ENCODE measurements at places on chromosomes 5 and 9. TPM values are rescaled to one million over a fixed set of nuclear protein-coding genes. Genes with fewer than 3 reads are reported as not detected.

GRCh38 chr9:90219548-90220118 is 423.0 kb downstream of the DIRAS2 start:
- no peak overlapping the region for H3K27ac ChIP-seq
- no peaks in the 10 kb centered on the region for H3K27me3 ChIP-seq
- H3K4me1 ChIP-seq: no peaks in the 10 kb centered on the region
- H3K36me3 ChIP-seq: no peaks in the 10 kb centered on the region
- no peak overlapping the region for H3K4me3 ChIP-seq

DNA sequence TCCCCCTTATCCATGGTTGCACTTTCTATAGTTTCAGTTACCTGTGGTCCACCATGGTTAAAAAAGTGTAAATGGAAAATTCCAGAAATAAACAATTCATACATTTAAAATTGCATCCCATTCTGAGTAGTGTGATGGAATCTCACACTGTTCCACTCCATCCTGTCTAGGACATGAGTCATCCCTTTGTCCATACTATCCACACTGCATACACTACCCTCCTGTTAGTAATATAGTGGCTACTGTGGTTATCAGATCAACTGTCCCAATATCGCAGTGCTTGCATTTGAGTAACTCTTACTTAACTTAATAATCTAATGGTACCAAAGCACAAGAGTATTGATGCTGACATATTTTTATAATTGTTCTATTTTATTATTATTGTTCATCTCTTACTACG is 100.7 kb downstream of the RAB3C start:
- H3K4me3 ChIP-seq: no peak overlapping the region
- H3K27ac ChIP-seq: no peak overlapping the region
- no peaks in the 10 kb centered on the region for H3K27me3 ChIP-seq
- H3K4me1 ChIP-seq: no peaks in the 10 kb centered on the region
- DNase-seq: no peak

DNA sequence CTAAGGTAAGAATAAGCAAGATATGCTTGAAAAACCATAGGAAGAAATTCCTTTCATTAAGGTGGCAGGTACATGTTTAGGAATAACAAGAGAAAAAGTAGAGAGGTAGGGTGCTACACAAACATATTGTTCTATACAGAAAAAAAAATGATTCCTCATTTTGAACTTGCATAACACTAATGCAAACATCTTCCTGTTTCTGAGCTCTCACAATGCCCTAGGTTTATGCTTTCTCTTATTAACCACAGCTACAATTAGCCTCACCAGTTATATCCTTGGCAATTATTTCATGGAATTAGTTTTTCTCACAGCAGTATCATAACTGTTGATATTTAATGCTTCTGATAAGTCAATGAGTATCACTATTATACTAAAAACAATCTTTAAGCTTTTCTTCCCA is 20.7 kb downstream of the CEMIP2 start:
- H3K4me3 ChIP-seq: no peak overlapping the region
- peaks cover 5% of the 10 kb centered on the region for H3K4me1 ChIP-seq
- no peaks in the 10 kb centered on the region for H3K27me3 ChIP-seq
- H3K36me3 ChIP-seq: peaks cover 73% of the 10 kb centered on the region
- DNase-seq: no peak

- peaks cover 4% of the 10 kb centered on the region for H3K4me1 ChIP-seq
- H3K27me3 ChIP-seq: no peaks in the 10 kb centered on the region
- H3K36me3 ChIP-seq: no peaks in the 10 kb centered on the region
- H3K4me3 ChIP-seq: no peak overlapping the region
These were observed 23.0 kb downstream of the FRRS1L start for GRCh38 chr9:109143881-109144562.

- no peak overlapping the region for H3K27ac ChIP-seq
- no peaks in the 10 kb centered on the region for H3K4me1 ChIP-seq
- DNase-seq: no peak
- no peaks in the 10 kb centered on the region for H3K27me3 ChIP-seq
- H3K36me3 ChIP-seq: no peaks in the 10 kb centered on the region
- H3K4me3 ChIP-seq: no peak overlapping the region
These were observed 73.1 kb downstream of the ARHGAP26 start for GRCh38 chr5:142842994-142843905.

DNA sequence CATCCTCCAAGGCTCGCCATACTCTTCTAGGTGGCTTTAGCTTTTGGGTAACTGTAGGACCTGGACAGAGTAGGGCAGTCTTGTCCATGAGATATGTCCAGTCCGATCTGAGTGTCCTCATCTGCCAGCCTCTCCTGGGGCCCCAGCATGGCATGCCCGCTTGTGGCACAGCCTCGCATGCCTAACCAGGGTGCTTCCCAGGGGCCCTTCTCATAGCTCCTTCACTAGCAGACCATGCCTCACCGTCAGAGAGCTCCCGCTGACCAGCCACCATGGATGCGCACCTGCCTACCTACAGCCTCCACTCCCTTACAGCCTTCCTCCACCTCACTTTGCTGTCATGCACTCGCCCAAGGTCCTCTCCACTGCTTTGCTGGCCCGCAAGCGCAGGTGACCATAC is 60.6 kb upstream of the FNIP1 start:
- no peaks in the 10 kb centered on the region for H3K4me1 ChIP-seq
- H3K27me3 ChIP-seq: no peaks in the 10 kb centered on the region
- H3K4me3 ChIP-seq: no peak overlapping the region
- no peaks in the 10 kb centered on the region for H3K36me3 ChIP-seq
- no peak for DNase-seq

- H3K27me3 ChIP-seq: no peaks in the 10 kb centered on the region
- H3K27ac ChIP-seq: peak overlapping the region; percentile 97
- H3K36me3 ChIP-seq: peaks cover 2% of the 10 kb centered on the region
- peak overlapping the region; percentile 91 for H3K4me3 ChIP-seq
- H3K4me1 ChIP-seq: peaks cover 87% of the 10 kb centered on the region
These were observed 2.0 kb downstream of the CYFIP2 start for GRCh38 chr5:157267761-157268480.

The F2RL2 gene
- not detected for total RNA-seq

GRCh38 chr5:112529525-112529924 is 110.4 kb upstream of the EPB41L4A start:
- H3K4me3 ChIP-seq: no peak overlapping the region
- no peak overlapping the region for H3K27ac ChIP-seq
- no peak for DNase-seq
- no peaks in the 10 kb centered on the region for H3K36me3 ChIP-seq
- H3K4me1 ChIP-seq: no peaks in the 10 kb centered on the region

The CTXN3 gene
- total RNA-seq: not detected

GRCh38 chr5:9653811-9654210 is 23.7 kb upstream of the TAS2R1 start:
- H3K4me3 ChIP-seq: no peak overlapping the region
- H3K27ac ChIP-seq: no peak overlapping the region
- no peak for DNase-seq
- H3K4me1 ChIP-seq: no peaks in the 10 kb centered on the region
- H3K36me3 ChIP-seq: no peaks in the 10 kb centered on the region

DNA sequence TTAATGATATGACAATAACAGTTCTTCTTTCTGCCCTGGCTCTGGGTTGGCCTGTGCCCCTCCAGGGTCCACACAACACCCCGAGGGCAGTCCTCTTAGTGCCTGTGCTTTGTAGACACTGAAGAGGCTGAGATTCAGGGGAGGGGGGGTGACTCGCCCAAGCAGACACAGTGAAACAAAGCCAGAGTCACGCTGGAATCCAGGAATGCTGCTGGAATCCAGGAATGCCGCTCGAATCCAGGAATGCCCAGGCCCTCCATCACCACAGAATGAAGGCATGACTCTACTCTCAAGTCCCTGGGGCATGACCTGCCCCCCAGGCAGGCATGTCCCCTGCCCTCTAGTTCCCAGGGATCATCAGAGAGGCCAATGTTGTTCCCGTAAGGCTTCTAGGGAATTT is 73.1 kb downstream of the LRSAM1 start:
- no peak overlapping the region for H3K4me3 ChIP-seq
- no peak overlapping the region for H3K27ac ChIP-seq

DNA sequence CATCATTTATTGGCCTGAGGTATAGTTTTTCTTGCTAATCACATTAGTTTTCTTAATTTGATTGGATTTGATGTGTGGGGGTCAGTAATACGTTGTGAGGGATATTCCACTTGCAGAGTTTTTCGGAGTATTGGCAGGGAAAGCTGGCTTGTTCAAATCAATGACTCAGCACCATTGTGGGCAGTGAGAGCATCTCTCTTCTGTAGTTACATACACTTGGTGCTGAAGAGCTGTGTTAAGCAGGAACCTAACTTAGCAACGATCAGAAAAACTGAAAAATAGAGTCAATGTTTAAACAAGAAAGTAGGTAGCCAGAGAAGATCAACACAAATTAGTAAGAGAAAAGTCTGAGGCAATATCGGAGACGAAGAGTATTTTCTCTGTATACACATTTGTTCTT is 344.6 kb upstream of the EDIL3 start:
- DNase-seq: no peak
- no peaks in the 10 kb centered on the region for H3K4me1 ChIP-seq
- no peaks in the 10 kb centered on the region for H3K27me3 ChIP-seq
- no peak overlapping the region for H3K4me3 ChIP-seq

The ARHGEF28 gene
- not detected for total RNA-seq

GRCh38 chr9:81522716-81523551 is 166.4 kb downstream of the TLE1 start:
- DNase-seq: no peak
- H3K27ac ChIP-seq: no peak overlapping the region
- no peaks in the 10 kb centered on the region for H3K27me3 ChIP-seq
- no peaks in the 10 kb centered on the region for H3K4me1 ChIP-seq
- H3K4me3 ChIP-seq: no peak overlapping the region

GRCh38 chr5:158142156-158142555 is 283.2 kb upstream of the CLINT1 start:
- no peak overlapping the region for H3K4me3 ChIP-seq
- no peak overlapping the region for H3K27ac ChIP-seq
- H3K4me1 ChIP-seq: no peaks in the 10 kb centered on the region
- H3K27me3 ChIP-seq: no peaks in the 10 kb centered on the region

DNA sequence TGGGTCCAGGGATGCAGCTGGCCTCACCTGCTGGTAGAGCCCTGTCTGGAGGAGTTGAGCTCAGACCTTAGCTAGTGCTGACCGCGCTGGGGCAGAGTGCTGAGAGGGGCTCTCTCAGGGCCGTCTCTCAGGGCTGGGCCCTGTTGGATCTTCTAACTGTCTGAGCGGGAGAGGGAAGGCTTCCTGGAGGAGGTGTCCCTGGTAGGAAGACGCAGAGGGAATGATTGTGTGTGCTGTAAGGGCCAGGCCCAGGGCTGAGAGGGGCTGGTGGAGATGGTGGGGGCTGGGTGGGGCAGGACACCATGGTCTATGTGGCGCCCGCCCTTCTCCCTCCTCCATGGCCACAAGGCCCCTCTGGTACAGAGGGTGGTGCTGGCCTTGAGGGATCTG is 55.0 kb downstream of the RXRA start:
- H3K27me3 ChIP-seq: no peaks in the 10 kb centered on the region
- no peak overlapping the region for H3K27ac ChIP-seq
- DNase-seq: no peak
- peaks cover 27% of the 10 kb centered on the region for H3K4me1 ChIP-seq

The N4BP3 gene
- 2.5 TPM for total RNA-seq

DNA sequence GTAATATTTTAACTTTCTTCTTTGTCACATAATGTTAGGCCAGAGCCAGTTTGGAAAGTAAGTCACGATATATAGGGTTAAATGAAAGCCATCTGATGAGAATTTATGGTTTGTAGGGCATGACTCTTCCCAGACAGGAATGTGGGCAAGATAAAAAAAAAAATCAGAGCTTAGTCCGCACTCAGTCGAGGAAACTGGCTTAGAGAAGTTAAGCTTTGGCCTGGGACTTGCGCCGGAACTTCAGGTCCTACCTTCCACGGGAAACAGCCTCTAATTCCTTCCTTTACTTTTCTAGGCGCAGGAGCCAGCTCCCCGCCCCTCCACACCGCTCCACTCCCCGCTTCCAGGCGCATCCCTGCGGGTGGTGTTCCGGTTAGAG is 475 bp downstream of the DDX31 start:
- no peak for DNase-seq
- peak overlapping the region; percentile 97 for H3K27ac ChIP-seq
- H3K36me3 ChIP-seq: no peaks in the 10 kb centered on the region
- H3K4me1 ChIP-seq: peaks cover 42% of the 10 kb centered on the region

DNA sequence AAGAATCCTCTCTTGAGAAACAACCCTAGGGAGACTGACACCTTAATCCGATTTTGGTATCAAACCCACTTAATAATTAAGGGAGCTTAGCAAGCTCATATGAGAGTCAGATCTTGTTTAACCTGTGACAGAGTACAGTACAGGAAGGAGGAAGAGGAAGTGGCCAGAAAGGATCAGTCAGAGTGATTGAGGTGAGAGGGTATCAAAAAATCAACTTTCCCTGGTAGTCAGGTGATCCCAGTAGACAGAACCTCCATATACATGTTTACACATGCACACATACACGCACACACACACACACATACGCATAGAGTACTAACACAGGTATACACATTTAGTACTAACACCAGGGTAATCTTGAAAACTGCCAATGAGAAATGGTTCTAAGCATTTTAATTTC is 56.8 kb downstream of the GLIS3 start:
- H3K4me3 ChIP-seq: no peak overlapping the region
- DNase-seq: no peak
- no peaks in the 10 kb centered on the region for H3K36me3 ChIP-seq
- H3K27me3 ChIP-seq: peaks cover 1% of the 10 kb centered on the region

The SCGB3A2 gene
- not detected for total RNA-seq

DNA sequence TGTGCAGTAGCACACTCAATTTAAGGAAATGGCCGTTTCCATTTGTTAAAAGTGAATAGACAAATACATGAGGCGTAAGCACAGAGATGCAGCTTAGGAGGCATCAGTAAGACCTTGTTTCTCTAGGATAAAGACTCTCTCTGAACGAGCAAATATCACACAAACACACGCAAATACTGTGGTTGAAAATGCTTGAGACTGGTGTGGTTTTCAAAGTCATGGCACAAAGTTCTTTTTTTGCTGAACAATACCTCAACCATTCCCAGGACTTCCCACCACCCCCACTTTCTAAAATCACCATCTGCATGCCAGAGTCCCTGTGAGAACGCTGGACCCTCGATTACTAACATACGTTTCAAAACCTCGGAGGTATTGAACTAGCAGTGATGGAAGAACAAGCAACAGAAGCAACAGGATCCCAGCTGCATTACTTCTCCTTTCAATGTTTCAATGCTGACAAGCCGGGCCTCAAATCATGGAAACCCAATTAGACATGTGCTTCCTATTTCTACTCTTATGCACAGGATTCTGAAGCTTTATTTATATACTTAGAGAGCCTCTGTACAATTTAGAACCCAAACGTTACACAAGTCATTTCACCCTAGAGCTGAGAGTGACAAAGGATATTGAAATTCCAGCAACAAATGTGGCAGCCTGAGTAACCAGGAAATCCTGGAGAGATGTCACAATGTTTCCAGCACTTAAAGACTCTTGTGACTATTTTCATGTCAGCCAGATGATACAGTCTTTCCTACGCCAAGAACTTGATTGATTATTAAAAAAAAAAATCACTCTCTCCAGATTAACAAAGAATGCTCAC is 63.9 kb downstream of the CDC14B start:
- no peak overlapping the region for H3K4me3 ChIP-seq
- H3K27ac ChIP-seq: no peak overlapping the region
- no peaks in the 10 kb centered on the region for H3K36me3 ChIP-seq
- H3K27me3 ChIP-seq: no peaks in the 10 kb centered on the region
- no peaks in the 10 kb centered on the region for H3K4me1 ChIP-seq
- no peak for DNase-seq

The ZNF618 gene
- total RNA-seq: 0.86 TPM
